ENCODE measurements at places on chromosomes 7 and 10. TPM values are rescaled to one million over a fixed set of nuclear protein-coding genes. Genes with fewer than 3 reads are reported as not detected.

Gene SLC39A12
- total RNA-seq, result not detected

Gene ADRA2A
- not detected for total RNA-seq

Gene PDE6C
- total RNA-seq, result not detected

Gene TLX1
- total RNA-seq, result not detected

GRCh38 chr7:43533801-43534479 lies 49.0 kb upstream of the STK17A start:
- no peak for DNase-seq

DNA sequence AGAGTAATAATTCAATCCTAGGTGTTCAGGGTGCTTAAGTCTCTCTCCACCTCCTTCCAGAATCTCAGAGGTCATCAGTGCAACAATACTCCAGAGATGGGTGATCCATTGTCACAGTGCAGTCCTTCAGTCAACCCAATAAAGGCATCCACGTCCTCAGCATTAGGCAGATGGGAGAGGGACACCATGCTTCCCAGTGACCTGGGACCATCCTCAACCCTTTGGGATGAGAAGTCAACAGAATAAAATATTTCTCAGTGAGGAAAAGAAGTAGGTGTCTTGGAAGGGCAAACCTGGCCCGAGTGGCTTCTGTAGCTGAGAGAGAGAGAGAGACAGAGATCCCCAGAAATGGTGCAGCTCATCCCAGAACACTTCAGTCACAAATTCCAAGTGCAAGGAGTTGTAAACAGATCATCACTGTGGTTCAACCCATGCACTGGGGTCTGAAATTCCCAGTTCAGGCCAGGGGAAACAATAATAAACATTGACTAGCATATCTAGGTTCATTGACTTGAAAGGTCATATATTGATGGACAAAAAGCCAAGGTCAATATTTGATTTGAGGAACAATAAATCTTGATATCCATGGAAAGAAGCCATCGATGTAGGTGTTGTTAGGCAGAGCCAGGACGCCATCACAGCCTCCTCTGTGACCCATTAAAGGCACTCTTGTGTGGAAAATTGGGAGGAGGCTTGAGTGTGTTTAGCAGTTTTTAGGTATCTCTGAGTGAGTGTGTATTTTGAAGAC lies 256.0 kb upstream of the ZMIZ1 start:
- no peak for DNase-seq

- DNase-seq, result no peak
Observed at GRCh38 chr7:29969738-29970137, 19.9 kb downstream of the SCRN1 start.

- no peak for DNase-seq
Observed at GRCh38 chr7:14858866-14859265, 43.7 kb downstream of the DGKB start.

DNA sequence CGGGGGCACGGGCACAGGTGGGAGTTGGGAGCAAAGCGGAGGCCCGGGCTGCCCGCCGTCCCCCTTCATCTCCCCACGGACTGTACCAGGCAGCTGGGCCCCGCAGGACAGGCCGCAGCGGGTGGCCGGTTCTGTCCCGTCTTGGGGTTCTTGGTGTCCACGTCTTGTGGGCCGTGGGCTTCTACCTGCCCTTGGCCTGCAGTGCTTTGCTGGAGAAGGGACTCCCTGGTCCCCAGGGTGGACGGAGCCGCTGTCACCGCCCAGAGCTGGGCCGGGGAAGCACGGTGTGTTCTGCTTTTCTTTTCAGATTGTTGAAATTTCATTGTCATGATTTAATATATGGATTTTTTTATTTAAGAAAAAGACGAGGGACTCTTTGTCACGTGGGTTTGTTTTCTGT lies 11.8 kb downstream of the MAFK start:
- no peak for DNase-seq

DNA sequence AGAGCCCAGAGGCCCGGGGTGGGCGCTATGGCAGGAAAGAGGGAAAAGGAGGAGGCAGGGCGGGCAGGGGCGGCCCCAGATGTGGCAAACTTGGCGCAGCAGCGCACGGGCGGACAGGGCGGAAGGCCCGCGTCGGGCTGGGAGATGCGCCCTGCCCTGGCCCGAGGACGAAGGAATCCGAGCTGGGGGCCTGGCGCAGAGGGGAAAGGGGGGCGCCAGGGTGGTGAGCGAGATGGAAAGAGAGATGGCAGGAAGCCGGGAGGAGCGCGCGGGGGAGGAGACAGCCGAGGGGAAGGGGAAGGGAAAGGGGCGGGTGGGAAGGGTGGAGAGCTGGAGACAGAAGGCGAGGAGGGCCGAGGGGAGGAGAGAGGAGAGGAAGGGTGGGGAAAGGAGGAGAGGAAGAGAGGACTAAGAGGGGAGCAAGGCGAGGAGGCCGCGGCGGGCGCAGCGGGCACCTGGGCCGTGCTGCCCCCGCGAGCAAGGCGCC lies at the start of gene MARVELD1:
Gene MARVELD1, plus strand, starts transcription at position 392 of the 487 bp plus-strand sequence. CDS start 147 bp downstream, outside the sequence.
- DNase-seq, result no peak

DNA sequence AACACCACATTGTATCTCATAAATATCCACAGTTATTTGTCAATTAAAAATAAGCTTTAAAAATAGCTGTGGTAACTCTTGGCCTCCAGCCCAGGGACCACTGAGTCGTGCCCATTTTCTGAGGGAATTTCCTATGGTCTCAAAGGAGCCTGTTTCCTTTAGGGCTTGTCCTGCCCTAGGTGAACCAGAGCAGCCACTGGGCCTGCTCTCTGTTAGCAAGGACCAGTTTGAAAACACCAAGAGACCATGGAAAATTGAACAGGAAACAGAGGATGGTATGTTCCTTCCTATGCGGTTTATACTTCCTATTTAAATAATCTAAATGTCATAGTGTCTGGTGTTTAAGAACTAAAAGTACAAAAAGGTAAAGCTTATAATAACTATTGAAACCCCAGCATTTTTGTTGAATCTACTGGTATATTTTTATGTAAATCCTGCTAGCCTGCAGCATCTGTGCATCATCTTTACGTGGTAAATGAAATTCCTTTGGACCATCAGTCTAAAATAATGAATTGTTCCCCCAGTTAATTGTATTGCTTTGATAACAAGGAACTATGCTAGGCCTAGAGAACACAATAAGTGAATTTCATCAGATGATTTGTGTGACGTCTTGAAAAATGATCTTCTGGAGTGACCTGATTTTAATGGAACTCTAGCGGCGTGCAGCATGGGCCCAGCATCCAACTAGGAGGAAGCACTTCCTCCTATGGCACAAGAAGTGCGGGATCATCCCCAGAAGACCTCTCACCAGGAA lies 333.7 kb downstream of the GFRA1 start:
- DNase-seq, result no peak

DNA sequence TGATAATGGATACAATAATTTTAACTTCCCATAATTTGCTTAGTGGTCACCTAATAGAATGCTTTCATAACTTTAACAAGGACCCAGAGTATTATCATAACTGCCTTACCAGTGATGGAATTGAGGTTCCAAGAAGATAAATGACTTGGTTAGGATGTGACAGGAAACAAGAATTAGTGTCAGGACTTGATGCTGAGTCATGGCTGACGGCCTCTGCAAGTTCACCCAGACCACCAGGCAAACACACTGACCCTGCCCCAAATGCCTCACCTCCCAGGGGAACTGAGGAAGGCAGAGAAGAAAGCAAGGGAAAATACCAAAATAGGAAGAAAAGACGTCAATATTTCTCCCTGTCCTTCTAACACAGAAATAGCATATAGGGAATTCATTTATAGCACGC lies 636.3 kb downstream of the PARD3 start:
- DNase-seq, result no peak

- peak; percentile 63 for DNase-seq
Observed at GRCh38 chr7:106071356-106071998, 40.6 kb downstream of the SYPL1 start.

- DNase-seq, result no peak
Observed at GRCh38 chr7:147047696-147048095, 931.1 kb downstream of the CNTNAP2 start.

DNA sequence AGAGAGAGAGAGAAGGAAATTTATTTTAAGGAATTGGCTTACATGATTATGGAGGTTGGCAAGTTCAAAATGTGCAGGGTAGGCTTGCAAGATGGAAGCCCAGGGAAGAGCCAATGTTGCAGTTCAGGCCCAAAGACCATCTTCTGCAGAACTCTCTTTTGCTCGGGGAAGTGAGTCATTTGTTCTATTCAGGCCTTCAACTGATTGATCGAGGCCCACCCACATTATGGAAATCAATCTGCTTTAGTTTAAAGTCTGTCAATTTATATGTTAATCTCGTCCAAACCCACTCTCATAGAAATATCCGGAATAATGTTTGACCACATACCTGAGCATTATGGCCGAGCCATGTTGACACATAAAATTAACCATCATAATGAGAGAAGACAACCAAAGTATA lies 113.3 kb upstream of the CXCL12 start:
- DNase-seq, result no peak

DNA sequence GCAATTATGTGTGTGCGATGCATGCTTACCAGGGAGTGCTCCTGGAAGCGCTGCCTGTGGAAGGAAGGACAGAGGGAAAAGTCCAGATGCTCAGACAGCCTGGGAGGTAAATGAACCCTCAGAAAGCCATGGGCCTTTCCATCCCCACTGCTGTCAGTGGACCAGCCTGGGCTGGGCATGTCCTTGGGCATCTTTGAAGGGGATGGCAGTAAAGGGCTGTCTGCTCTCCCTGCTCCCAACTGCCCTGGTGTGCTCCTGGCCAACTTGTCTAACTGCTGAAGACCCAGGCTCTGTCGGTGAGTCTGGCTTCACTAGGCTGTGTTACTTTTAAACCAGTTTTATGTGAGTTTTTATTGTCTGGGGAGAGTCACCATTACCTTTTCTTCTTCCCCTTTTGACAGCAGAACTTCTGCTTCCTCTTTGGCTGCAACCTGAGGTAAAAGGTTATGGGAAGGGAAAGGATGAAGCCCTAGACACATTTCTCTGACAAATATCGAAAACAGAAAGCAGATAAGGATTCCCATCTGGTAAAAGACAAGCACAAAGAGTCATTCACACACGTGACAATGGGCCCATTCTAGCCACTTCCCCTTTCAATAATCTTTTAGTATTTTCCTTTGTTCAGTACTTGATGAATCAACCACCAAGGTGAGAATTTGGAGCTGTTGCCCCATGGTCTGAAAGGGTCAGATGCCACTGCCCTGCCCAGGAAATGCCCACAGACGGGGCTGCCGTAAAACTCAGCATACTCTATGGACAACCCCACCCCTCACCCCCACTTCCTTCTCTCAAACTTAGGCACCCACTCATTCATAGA lies 27.6 kb upstream of the PIK3AP1 start:
- no peak for DNase-seq

DNA sequence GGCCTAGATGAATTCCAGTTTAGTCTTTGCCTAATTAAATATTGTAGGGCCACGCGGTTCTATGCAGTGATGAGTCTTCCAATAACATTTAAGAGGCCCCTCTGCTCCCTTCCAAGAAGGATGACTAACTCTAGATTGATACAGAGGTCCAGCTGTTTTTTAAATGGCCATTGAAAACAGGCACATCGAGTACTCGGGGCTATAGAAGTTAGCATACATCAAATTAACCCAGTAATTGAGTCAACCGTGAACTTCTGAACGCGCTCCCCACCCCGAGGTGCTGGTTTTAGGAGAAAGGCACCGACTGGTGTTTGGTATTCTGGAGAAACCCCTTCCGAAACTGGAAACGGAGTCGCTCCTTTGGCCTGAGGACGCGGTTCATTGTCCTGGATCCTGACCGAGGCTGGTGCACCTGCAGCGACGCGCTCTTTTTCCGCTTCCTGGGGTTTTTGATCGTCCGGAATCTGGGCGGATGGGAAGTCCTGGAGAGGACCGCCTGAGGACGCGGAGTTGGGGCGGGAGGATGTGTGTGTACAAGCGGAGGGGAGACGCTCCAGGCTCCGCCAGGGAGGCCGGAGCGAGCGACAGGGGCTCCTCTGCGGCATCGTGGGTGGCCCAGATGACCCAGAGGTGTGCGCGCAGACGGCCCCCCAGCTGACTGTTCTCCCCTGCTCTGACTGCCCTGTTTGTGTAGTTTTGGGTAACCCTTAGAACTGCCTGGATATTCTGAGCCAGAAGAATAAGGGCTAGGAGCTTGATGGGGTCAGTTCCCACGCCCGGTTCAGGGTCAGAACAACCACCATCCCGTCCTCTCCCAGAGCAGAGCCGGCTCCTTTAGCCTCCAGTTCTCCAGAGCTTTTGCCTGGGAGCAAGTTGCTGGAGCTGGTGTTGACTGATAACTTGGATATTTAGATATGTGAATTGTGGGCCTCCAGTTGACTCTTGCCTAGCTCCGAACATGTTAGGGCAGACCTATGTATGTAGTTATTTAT lies 711 bp downstream of the FAM221A start:
- DNase-seq, result peak; percentile 51

- no peak for DNase-seq
Observed at GRCh38 chr10:52143338-52143737, 170.7 kb upstream of the DKK1 start.

GRCh38 chr7:149817301-149817771 lies 20.8 kb upstream of the ZNF862 start:
- DNase-seq, result no peak
